ENCODE measurements at places on chromosomes 6 and 20. TPM values are rescaled to one million over a fixed set of nuclear protein-coding genes. Genes with fewer than 3 reads are reported as not detected.

GRCh38 chr20:48163505-48163904 lies 378.2 kb upstream of the SULF2 start:
- DNase-seq = no peak

GRCh38 chr6:70709826-70710225 lies 42.1 kb downstream of the SMAP1 start:
- DNase-seq = no peak

The CNBD2 gene
- 7.8 TPM for total RNA-seq

The RCAN2 gene
- not detected for total RNA-seq

The SLC17A2 gene
- total RNA-seq = not detected

The ADGRF4 gene
- not detected for total RNA-seq

Data from CD4-positive, alpha-beta memory T cell (primary cell).